ENCODE measurements at places on chromosomes 3 and 15. TPM values are rescaled to one million over a fixed set of nuclear protein-coding genes. Genes with fewer than 3 reads are reported as not detected.

GRCh38 chr3:191235331-191236314, 36.6 kb downstream of the OSTN start:
- DNase-seq, result no peak

DNA sequence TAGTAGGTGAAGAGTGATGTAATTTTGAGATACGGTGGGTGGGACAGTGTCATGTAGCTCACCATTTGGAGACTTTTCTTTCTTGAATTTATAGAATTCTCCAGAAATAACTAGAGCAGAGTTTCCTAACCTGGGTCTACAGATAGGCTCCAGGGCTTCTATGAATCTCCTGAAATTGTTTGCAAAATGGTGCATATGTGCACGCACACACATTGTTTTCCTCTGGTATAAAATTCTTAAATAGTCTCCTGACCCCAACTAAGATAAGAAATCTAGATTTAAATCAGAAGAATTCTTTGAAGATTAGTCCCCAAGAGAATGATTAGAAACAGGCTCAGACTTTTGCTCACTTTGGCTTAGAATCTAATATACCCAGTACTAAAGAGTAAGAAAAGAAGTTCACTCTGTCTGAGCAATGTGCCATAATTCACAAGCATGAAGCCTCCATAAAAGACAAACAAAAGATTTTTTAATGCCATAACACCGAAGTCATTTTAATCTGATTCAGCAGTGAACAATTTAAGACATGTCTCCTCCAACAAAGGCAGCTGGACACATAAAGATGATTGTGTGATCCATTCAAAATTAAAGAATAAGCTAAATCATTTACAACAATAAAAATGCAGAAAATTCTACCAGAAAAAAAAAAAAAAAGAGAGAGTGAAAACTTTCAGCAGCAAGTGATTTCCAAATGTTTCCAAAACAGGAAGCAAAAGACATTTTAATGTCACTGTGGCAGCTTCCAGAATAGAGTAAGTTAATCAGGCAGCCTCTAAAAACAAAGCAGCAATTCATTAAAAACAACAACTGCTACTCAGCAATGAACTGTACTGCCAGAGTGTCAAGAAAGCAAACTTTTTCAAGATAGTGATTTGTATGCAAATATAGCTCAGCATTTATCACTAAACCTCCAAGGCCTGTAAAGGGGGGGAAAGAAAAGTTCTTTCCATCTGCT, 975.5 kb upstream of the CFAP20DC start:
- DNase-seq, result no peak

DNA sequence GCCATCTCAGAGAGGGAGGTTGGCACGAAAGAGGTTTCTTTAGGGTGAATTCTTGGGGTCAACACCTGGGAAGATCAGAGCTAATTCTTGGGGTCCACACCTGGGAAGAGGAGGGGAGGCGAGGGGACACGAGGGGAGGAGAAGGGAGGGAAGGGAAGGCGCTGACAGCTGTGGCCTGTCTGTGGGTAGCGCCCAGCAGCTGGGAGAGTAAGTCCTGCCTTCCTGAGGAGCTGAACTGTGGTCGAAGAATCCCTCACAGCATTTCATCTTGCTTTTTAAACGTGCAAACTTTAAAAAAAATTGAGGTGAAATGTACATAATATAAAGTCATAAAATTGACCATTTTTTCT, 63.2 kb upstream of the CGNL1 start:
- DNase-seq, result no peak

GRCh38 chr3:56813653-56813960, 11.9 kb upstream of the ARHGEF3 start:
- DNase-seq, result no peak

SFMBT1 gene
- total RNA-seq, result 9.4 TPM

DNA sequence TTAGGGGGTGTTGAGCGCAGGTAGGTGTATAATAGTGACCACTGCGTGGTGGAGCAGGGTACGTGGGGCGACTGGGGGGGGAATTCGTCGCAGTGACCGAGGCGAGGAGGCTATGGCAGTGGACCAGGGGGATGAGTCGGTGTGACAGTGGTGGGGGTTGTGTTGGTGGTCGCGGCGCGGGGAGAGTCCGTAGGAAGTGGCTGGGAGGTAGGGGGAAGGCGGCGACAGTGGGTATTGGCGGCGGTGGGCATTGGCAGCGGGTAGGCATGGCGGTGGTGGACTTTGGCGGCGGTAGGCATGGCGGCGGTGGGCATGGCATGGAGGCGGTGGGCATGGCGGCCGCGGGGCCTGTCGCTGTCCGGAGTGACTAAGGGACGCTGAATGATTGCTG, 739 bp downstream of the SNRPN start:
- DNase-seq, result peak; percentile 81

DNA sequence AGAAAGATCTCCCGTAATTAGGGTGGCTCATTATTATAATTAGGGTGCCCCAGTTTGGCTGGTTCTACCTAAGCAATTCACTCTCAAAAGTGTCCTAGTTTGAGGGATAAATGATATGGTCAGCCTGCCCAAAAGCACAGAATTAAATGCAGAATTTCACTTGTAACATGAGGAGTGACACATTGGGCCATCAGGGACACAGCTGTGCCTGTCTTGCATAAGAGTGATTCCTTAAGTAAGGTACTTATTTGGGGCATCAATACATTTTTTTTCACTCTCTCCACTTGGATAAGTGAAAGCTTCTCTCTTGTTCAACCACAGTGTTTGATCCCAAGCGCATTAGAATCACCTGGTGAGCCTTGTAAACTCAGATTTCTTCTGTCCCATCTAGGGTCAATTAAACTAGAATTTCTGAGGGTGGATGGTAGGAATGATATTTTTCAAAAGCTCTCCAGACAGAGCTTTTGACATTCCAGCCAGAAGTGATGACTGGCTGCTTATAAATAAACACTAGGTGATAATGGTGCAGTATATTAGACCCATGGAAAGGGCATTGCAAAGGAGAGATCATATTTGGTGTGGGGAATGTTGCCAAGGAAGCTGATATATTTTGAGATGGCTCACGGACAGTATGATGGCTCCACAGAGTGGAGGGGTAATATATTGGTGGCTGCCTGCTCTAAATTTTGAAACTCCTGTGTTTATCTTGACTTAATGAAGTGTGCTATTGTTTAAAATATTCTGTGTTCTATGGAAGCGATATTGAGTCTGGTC, 458.1 kb upstream of the RASGRP1 start:
- DNase-seq, result no peak

GRCh38 chr15:43106486-43106829, 620 bp upstream of the UBR1 start:
- DNase-seq, result no peak

DNA sequence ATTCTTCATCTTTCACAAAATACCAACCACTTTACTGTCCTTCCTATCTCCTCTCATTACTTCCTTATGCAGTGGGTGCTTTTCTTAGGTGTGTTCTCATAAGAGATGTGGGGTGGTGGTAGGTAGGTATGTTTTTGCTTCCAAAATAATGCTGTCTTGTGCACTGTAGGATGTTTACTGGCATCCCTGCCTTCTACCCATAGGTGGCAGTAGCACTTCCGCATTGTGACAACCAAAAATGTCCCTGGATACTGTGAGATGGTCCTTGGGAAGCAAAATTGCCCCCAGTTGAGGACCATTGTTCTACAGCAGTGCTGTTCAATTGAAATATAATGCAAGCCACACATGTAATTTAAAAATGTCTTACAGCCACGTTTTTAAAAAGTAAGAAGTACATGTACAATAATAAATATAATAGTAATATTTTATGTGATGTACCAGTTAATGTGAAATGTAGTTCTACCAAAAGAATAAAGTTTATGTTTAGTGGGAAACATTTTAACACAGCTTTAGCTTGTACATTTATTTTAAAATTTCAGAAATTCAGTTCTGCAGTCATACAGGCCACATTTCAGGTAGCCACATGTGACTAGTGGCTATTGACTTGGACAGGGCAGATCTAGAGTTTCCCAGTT, 75.2 kb downstream of the NEO1 start:
- no peak for DNase-seq

ARGFX gene
- total RNA-seq, result not detected

GRCh38 chr3:159988617-159989271, at the start of gene IL12A:
Gene IL12A (plus strand): TSS chr3:159988835.
- peak; percentile 94 for DNase-seq

DNA sequence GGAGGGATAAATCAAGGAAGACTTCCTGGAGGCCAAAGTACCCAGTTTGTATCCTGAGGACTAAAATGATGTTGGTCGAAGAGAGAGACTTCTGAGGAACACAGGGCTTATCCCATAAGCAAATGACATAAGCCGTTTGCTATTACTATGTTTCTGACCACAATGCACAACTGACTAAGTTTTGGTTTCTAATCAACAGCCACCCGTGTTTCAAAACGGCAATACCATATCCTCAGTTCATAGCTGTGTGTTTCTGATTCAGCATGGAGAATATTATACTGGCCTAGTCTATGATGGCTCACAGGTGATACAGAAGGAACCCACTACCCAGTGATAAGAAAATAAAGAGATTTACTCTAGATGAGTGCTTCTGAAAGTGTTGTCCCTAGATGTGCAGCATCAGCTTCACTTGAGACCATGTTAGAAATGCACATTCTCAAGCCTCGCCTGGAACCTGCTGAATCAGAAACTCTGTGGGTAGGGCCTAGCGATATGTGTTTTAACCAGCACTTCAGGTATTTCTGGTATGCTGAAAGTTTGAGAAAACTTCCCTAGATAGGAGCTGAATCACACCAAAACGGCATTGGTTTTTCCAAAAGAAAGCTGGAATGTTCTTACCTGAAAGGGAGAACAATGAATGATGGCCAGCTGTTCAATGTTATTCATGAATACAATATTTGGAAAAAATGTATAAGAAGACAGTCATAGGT, 639.7 kb upstream of the NR2F2 start:
- no peak for DNase-seq

- no peak for DNase-seq
Observed at GRCh38 chr15:101373577-101373976, 78.5 kb upstream of the SNRPA1 start.

CHSY1 gene
- 48.6 TPM for total RNA-seq

DNA sequence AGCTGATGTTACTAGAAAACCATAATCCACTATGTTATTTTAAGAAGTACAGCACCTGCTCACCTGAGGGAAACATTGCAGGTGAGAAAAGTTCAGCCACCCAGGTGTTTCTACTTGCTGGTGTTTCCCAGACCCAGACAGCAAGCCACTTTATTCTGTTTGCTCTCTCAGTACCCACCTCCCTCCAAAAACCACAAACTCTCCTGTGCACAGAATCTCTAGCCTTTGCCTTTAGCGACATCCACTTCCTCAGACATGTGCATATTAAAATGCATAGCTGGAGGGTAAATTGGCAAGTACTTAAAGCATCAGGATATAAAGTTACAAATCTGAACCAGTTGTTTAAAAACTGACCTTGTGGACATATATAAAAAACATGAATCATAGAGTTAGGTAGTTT, 36.7 kb downstream of the VGLL3 start:
- no peak for DNase-seq

DNA sequence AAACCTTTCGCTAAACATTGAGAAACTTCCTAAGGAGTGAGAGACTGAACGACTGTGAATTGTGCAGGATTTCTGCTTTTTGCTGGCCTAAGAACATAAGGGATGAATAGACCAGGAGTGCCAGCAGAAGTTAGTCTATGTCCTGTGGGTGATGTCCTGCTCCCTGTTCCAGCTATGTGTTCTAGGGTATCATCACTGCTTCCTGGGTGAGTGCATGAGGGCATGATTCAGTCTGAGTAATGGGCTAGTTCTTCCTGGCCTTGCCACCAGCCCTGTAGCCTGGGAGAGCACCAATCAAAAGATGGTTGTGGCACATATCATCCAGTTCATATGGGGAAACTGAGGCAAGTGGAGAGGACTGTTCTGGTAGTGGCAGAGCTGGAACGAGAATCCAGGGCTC, 153.9 kb upstream of the TPM1 start:
- no peak for DNase-seq

DNA sequence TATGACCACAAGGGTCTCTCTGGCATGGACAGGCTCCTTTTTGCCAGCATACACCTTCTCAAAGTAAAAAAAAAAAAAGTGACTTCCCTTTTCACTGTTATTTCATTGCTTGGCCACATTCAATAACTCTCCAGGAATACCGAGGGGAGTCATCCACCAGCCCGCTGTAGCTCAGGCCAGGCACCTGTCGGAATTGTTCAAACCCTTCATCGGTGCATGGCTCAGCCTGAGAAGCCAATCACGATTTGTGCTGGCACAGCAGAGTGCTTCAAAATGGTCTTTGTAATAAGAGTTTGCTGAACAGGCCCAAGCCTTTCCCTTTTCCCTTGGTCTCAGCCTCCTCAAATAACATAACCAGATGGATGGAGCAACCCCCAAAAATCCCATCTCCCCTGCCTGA, 145.4 kb downstream of the PDZRN3 start:
- no peak for DNase-seq

SSR3 gene
- total RNA-seq, result 150 TPM

GRCh38 chr3:72397586-72397985, 450.7 kb downstream of the SHQ1 start:
- DNase-seq, result no peak

GRCh38 chr3:42339321-42339720, 71.1 kb downstream of the LYZL4 start:
- no peak for DNase-seq

DNA sequence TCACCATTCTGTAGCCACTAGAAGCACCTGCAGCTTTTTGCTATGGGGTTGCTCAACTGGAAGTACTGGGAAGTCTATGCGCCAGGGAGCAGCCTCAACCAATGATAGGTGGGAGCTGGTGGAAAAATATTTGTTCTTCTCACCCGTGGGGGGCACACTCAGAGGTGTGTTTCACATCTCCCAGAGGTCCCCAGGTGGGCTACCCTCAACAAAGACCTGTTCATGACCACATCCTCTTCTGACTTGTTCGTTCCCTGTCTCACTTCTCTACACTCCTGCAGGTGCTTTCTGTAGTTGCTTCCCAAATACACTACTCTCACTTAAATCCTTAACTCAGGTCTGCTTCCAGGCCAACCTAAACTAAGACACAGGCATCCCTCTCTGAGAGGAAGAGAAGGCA, 3.6 kb downstream of the CAMP start:
- no peak for DNase-seq

- no peak for DNase-seq
Observed at GRCh38 chr3:124620600-124621063, 109.6 kb upstream of the UMPS start.

CEP97 gene
- 9.9 TPM for total RNA-seq

LRRC15 gene
- total RNA-seq, result 3.0 TPM

DNA sequence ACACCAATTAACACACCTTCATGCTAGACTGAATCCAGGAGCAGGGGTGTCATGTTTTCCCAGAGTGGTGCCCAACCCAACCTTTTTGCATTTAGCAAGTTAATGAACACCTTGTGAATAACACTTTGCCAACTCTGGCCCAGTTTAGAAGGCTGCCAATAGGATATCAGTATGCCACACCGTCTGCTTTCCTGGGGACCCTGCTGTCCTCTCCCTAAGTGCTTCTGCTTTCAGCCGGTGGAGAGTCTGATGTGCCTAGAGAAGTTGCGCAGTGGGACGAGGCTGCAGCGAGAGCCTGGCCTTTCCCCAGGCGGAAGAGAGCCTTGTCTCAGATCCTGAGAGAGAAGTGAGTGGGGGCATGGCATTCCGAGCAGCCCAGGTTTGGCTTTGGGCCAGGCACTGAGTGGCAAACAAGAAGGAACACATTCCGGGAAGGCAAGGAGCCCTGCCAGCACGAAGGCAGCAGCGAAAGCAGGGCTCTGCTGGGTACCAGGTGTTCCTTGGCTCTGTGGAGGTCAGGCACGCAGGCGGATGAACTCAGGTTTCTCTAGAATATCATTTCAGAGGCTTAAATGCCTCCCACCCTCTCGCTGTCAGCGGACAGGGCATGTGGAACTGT, 36.9 kb downstream of the SENP8 start:
- no peak for DNase-seq
